ENCODE measurements at places on chromosomes 3 and 15.

GRCh38 chr15:78103406-78104118 lies 11.2 kb downstream of the SH2D7 start:
- DNase-seq, result no peak

DNA sequence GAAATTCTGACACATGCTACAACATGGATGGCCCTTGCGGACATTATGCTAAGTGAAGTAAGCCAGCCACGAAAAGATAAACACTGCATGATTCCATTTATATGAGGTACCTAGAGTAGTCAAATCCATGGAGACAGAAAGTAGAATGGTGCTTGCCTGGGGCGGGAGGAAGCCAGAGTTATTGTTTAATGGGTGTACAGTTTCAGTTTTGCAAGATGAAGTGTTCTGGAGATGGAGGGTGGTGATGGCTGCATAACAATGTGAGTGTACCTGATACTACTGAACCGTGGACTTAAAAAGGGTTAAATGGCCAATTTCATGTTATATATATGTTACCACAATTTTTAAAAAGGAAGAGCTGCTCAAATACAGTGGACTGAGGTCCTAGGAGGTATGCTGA lies 66.9 kb downstream of the SEMA5B start:
- DNase-seq, result no peak

DNA sequence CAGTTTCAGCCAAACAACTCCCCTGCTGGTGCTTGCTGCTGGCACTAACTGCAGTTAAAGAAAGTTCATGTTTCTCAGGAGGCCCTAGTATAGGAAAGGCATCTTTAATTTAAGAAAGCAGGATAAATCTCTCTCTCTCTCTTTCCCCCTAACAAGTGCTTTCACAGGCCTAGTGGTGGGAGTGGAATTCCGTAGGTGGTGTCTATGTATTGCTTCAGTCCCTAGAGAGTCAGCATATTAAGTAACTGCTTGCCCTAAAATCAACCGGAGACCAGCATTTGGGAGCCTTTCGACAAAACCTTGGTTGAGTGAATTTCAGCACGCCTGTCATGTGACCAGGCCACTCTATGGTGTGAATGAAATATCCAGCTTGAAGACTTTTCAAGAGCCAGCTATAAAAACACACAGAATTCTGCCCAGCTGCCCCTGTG lies 169.2 kb upstream of the TGFBR2 start:
- peak; percentile 38 for DNase-seq

GRCh38 chr15:78243058-78243457 lies 8.7 kb upstream of the ACSBG1 start:
- DNase-seq, result no peak

DNA sequence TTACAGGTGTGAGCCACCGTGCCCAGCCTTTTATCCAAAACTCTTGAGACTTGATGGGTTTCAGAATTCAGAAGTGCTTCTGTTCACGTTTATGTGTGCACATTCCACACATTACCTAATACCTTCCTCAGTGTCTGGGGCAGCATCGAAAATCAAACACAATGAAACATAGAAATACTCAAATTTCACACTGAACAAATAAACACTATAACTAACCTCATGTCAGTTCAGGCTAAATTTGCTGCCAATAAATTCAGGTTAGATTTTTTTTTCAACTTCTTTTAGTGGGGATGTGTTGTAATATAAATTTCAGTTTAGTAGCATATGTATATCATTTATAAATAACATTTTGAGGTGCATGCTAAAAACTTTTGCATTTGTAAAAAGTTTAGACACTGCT lies 2.8 kb downstream of the EIF2AK4 start:
- no peak for DNase-seq

- DNase-seq, result no peak
These were observed 31.4 kb upstream of the ABHD5 start for GRCh38 chr3:43659250-43659880.

- no peak for DNase-seq
These were observed 81.5 kb downstream of the GAP43 start for GRCh38 chr3:115704661-115705338.

GRCh38 chr3:104245261-104245660 lies 1121.4 kb upstream of the ALCAM start:
- DNase-seq, result peak; percentile 28

- no peak for DNase-seq
These were observed 106.9 kb upstream of the SLCO2A1 start for GRCh38 chr3:134136604-134137003.

DNA sequence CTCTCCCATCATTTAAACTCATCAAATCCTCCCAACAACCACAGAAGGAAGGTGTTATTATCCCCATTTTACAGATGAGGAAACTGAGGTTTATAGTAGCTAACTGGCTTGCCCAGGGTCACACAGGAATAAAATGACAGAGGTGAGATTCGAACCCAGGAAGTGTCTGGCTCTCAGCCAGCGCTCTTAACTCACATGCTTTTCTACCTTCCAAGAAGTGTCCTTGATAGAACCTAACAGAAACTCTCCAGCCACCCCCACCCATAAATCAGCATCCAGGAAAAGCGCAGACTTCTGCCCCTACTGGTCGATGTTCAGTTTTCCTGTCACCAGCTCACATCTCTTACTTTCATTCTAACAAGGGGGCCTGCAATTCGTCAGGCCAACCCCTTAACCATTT lies 51.7 kb downstream of the SPATA12 start:
- DNase-seq, result no peak

- DNase-seq, result peak; percentile 26
These were observed 846 bp upstream of the POLG start for GRCh38 chr15:89335298-89336041.

- DNase-seq, result no peak
These were observed 6.1 kb upstream of the CP start for GRCh38 chr3:149227591-149228268.

GRCh38 chr15:41495736-41496599 lies 2.3 kb downstream of the ITPKA start:
- no peak for DNase-seq

- no peak for DNase-seq
These were observed 59.5 kb upstream of the DPPA4 start for GRCh38 chr3:109396806-109397205.

GRCh38 chr3:46750555-46751038 lies 32.9 kb upstream of the PRSS50 start:
- no peak for DNase-seq

DNA sequence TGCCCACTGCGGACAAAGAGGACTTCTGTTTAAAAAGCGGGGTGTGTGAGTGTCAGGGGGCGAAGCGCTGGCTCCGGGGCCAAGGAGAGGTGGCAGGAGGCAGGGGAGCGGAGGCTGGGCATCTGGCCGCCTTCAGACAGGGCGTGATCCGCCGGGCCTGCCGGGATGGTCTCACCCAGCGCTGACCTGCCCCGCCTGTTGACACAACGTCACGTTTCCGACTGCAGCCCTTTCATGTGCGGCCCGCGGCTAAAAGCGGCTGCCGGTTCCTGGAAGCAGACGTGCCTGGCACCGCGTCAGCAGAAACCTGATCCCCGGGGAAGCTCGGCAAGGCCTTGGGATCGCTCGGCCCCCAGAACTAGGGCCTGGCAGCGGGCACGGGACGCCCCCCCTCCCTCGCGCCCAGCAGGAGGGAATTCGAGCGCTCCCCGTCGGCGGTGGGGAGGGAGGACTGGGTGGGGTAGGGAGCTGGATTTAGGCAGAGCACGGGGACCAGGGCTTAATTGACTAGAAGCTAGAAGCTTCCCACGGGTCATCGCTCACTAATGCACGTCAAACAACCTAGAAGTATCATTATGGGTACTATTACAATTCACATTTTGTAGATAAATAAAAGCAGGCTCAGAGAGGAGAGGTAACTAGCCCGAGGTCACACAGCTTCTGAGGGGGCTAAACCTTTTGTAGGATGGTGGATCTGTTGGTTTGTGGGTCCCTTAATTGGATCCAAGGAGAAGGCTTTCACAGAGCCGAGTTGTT lies 7.7 kb downstream of the BHLHE40 start:
- DNase-seq, result peak; percentile 81

DNA sequence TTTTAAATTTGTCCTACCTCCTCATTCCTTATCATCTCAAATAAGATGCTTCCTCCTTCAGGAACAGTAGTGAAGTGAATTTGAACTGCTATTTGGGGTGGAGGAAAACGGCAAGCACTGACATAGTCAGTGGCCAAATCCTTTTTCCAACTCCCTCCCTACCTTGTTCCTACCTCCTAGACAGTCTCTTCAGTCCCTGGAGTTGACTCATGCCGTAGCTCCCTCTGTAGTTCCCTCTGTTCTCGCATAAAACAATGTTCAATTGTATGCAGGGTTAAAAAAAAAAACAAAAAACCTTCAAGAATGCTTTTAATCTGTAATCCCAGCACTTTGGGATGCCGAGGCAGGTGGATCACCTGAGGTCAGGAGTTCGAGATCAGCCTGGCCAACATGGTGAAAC lies 1.4 kb downstream of the UBR1 start:
- no peak for DNase-seq

DNA sequence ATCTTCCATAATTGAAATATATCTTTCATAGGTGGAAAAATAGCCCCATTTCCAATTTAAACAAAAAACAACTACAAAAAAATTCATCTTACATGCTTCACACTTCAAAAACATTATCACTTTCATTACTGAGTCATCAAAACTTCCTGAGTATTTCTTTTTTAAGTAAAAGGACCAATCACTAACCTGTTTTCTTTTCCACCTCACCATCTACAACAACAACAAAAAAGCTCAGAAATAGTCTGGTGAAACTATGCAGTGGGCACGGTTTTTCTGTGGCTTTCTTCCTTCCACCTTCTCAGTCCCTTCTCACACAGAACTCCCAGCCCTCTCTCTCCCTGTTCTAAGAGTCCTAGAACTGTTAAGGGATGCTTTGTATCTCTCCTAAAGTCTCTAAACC lies 20.3 kb upstream of the TNIK start:
- no peak for DNase-seq

GRCh38 chr3:155646128-155646527 lies 98.7 kb downstream of the PLCH1 start:
- no peak for DNase-seq

GRCh38 chr3:132380920-132381319 lies 36.4 kb upstream of the DNAJC13 start:
- DNase-seq, result no peak

DNA sequence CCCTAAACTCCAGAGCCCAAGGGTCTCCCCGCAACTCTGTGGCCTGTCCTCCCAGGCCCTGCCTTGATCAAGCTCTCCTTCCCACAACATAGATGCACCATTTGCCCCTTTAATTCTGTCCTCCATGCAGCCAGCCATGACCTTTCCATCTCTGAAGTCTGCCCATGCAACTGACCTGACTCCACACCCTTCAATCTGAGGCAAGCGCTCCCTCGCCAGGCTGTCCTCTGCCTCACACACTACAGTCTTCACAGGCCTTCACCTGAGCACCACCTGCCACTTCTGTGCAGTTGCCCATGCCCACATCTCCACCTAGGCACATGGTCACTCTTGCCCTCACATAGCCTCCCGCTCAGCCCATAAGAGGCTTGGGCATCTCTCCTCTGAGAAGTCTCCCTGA lies 244.0 kb downstream of the OCA2 start:
- DNase-seq, result no peak

DNA sequence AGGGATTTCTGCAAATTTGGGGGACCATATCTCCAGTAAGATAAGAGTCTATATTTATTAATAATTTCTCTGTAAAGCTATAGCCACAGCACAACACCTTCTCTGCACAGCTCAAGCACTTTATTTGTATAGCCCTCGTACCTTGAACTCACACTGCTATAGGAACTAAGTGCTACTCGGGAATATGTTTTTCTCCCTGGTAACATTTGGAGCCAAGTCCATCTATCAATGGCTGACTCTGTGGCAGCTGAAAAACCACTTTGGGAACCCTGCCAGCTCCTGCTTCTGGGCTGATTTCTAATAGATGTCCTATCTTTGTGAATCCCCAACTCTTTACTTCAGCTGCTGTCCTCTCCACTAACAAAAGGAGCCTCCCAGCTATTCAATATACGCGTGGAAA lies 298.5 kb downstream of the GBE1 start:
- DNase-seq, result no peak

DNA sequence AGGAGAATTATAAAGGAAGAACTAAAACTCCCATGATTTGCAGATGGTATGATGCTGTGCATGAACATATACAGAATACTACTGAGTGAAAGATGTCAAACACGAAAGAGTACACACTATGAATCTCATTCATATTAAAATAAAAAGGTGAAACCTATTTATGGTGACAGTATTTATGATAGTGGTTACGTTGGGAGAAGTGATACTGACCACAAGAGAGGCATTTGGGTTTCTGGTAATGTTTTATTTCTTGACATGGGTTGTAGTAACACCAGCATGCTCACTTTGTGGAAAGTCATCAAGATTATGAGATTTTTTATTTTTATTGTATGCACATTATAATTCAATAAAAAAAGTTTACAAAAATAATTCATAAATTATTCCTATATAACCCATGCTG lies 324.0 kb downstream of the GAP43 start:
- DNase-seq, result no peak

DNA sequence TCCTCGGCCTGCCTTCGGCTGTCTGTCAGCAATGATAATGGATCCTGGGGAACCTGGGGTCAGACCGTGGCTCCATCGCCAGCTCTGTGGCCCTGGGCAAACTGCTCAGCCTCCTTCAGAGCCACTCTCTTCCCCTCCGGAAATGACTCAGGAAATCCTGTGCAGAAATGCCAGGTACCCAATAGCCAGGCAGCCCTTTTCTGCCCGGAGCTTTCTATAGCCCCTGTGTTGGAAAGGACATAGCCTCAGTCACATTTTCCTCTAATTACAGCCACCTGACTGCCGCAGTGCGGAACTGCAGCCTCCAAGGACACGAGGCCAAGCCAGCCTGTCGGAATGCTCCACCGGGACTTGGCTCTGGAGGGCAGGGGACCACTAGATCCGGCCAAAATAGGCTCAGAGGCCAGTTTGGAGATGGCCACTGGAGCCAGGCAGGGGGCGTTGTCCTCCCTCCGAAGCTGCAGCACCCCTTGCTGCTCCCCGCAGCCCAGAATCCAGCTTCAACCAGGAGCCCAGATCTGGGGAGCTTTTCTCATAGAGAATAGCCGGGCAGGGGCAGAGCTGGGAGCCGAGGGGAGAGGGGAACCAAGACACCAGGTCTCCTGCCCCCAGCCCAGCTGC lies 11.6 kb upstream of the ZXDC start:
- no peak for DNase-seq

- no peak for DNase-seq
These were observed 29.2 kb upstream of the OR5K1 start for GRCh38 chr3:98433764-98434163.

GRCh38 chr3:41301548-41301947 lies 102.2 kb downstream of the CTNNB1 start:
- no peak for DNase-seq

DNA sequence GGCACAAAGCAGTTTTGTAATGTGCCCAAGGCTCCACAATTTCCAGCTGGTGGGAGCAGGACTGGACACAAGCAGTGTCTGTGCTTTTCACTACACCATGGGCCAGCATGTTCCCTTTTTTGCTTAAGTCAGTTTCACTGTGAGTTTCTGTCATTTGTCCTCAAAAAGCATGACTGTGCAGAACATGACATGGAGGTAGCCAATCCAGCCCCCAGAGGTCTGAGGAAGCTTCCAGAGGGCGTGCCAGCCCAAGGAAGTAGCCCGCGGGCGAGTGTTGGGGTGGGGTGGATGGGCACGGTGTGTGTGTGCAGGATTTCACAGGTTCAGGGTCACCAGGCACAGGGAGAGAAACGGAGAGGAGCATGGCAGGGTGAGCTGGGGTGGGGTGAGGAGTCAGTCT lies 8.0 kb upstream of the EEFSEC start:
- DNase-seq, result no peak

GRCh38 chr15:100256101-100256969 lies 85.4 kb downstream of the ADAMTS17 start:
- DNase-seq, result no peak
